Stimulated activated CD4-positive, alpha-beta T cell treated with anti-CD3 and anti-CD28 coated beads, Interleukin-1b, Interleukin-23, amount 100 ng/mL, for 1 hour (primary cell): ENCODE measurements at places on chromosomes 1 and 21.

DNA sequence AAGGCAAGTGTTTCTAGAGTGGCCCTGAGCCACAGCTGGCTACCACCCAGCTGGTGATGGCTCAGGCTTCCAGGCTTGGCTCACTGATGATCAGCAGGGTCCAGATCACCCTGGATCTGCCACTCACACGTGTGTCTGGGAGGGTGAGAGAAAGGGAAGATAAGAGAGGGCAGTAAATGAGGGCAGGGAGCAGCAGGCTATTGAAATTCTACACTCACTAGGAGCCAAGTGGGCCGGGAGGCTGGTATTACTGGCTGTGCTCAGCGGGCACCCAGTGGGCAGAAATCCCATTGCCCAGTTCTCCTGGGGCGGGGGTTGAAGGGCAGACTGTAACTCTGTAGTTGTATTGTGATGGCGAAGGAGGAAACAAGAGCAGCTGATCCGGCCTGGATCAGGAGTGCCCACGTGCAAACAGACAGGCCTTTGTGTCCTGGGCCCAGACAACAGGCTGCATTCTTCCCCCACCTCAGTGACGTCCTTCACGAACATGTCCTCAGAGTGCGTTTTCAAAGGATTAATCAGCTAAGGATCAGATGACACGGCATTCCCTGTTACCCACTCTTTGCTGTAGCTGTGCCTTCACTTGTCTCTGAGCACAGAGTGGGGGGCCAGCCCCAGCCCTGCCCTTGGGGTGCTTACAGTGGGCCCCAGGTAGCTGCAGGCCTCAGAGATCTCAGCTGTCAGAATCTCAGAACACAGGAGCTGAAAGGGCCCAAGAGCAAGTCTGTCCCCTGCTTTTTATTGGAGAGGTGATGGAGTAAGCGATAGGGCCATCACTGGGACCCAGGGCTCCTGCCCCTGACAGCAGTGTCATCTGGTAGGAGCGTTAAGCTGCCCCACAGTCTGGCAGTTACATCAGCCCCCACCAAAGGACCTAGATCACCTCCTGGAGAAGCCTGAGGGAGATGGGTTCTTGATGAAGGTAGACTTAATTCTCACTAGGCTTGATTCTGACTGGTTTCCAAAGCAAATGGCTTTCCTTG lies 60.5 kb downstream of the ATP1A1 start:
- no peak for DNase-seq

DNA sequence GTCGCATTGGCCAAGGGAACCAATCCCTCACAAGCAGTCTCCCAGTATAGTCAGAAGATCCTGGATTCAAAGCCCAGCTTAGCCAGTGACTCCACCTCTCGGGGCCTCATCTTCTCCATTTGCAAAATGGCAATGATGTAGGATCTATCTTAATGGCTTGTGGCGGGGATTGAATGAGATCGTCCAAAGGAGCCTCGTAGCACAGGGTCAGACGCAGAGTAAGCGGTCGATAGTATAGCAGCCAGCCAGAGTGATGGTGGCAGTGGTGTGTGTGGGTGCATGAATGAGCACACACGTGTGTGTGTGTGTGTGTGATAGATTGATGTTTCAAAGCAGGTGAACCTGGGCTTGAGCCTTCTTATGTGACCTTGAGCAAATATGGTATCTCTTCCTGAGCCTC lies 79.8 kb upstream of the WNT4 start:
- DNase-seq: no peak

- no peak for DNase-seq
Measured at GRCh38 chr1:235835226-235835625, 31.5 kb downstream of the LYST start.

DNA sequence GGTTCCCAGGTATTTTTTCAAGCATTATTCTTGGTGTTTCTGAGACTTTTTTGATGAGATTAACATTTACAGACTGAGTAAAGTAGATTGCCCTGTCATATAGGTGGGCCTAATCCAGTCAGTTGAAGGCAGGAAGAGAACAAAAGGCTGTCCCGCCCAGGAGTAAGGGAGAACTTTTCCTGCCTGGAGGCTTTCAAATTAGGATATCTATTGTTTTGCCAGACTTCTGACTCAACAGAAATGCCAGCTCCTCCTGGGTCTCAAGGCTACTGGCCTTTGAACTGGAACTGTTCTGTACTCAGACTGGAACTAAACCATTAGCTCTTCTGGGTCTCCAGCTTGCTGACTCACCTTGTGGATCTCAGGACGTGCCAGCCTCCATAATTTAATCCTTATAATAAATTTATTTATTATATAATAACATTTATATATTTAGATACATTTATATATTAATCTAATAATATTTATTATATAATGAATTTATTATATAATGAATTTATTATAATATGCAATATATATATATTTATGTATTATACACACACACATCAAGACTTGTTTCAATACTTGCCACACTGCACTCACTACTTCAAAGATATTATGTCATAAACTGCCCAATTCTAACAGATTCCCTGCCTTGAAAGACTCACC lies 510.8 kb upstream of the B3GALT2 start:
- no peak for DNase-seq

DNA sequence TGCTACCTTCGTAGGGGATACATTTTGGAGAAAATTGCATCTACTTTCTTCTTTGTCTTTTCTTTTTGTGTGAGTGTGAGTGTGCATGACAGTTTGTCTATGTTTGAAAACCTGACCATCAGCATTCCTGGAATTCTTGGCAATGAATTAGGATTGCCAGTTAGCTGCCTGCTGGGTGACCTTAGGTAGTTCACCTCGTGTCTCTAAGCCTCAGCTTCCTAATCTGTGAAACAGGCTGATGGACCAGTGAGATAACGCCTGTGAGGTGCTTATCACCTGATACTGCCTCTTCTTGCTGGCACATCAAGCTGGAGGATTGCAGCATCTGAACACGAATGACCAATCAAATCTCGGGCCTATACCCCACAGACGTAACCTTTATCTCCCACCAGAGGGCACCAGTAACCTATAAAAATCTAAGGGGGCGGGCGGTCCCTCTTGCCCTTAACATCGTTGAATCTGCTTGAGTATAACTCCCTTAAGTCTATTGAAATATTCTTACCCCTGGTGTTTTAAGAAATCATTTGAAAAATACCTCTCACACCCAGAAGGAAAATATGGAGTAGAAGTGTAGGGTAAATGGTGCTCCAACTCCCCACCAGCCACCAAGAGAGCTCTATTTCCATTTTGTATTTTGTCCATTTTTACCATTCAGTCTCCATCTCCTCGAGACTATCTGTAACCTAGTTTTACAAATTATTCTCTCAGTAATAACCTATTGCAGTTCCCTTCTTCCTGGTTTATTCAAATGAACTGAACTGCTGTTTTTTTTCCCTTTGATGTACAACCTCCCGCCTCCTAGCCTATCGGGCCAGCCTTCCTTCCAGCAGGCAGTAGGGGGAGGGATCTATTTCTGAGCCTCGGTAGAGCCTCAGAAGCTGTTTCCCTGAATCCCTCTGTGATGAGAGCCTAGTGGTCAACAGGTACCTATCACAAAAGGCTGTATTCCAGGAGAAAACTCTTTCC lies 49.7 kb downstream of the MDM4 start:
- DNase-seq: peak; percentile 9

DNA sequence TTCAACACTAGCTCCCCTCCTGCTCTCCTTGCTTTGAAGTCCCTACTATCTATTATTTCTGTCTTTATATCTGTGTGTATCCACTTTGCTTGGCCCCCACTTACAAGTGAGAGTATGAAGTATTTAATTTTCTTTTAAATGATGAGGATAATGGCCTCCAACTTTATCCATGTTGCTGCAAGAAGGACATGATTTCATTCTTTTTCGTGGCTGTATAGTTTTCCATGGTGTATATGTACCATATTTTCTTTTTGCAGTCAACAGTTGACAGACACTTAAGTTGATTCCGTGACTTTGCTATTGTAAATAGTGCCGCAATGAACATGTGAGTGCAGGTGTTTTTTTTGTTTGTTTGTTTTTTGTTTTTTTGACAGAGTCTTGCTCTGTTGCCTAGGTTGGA lies 365.6 kb downstream of the ZP4 start:
- DNase-seq: no peak

DNA sequence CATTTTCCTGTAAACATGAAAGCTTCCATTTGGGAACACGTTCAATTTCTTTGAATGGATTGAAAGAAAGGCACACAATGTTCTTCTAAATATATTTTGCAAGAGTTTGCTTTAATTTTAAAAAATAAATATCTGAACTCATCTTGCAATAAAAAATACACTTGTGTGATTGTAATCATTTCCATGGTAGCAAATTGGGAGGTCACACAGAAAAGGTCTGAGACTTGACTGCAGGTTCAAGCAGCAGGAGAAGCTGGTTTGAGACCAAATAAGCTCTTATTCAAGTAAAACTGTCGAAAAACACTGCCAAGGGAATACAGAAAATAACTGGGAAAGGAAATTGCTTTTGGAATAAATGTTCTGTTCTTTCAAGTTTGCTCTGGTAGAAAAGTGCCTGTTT lies 498.9 kb downstream of the ADGRL2 start:
- no peak for DNase-seq

DNA sequence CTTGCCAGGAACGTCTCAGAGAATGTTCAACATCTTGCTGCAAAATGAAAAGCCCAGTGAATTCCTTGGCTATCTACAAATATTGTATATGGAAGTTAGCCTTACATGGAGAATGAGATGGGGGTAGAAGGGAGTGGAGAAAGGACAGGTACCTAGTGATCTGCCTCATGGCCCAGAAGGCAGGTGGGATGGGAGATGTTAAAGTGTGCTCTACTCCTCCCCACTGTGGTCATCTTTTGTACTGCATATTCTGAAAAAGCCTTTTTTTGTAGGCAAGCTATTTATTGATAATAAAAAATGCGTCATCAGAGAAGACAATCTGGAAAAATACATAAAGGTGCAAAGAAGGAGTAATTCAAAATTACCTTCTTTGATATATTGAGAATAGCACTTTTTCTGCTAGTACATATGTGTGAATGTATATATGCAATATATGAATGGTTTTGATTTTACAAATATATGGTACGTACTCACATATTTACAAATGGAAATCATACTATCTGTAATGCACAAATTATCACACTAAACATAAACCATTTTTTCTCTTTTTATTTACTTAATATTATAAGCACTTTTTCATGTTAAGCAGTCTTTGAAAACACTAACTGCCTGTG lies 19.1 kb upstream of the SLC5A9 start:
- no peak for DNase-seq

DNA sequence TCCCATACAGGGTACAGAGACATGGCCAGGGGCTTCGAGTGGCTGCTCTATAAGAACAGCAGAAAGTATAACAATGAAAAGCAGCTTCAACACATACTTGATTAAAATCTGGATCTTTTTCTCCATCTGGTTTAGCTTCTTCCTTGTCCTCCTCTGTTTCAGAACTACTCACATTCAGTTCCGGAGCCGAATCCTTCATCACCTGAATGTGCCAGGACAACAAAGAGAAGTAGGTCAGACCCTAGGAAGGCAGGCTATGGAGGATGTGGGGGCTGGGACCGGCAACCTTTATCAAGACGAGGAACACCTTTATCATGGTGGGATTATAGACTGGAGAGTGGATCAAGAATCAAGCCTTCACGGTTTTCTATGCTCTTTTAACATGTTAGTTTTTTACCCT lies 32.2 kb upstream of the RAP1GAP start:
- no peak for DNase-seq

GRCh38 chr1:202249846-202250245 lies 56.2 kb downstream of the LGR6 start:
- no peak for DNase-seq

DNA sequence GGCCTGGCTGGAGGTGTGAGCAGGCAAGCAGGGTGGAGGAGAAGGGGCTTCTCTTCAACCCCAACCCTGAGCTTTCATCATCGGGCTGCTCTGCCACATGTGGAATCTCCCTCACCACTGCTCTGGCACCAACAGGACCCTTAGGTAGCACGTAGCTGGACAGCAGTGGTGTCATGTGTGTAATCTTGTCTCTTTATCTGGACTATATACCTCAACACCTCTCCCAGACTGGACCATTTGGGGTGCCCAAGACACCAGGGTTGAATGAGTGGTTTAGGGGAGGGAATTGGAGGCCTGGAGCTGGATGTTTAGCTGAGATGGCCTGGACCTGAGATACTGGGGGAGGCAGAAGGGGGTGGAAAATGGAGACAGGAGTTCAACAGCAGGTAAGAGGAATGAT lies 63.0 kb downstream of the UBE2T start:
- no peak for DNase-seq

DNA sequence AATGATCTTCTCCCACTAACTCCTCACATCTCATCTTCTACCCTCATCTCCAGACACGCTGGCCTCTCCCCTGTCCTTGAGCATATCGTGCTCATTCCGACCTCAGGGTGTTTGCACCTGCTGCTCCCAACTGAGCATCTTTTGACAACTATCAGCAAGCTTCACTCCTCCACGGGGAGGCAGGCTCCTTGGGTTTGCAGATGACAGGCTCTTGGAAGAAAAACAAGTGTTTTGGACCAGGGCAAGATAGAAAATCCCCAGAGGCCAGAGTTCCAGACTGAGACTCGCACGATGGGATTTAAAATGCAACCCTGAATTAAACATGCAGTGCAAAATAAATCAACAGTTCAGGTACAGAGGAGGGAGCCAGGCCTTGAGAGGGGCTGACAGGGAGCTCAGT lies 246.7 kb downstream of the PTPRU start:
- DNase-seq: no peak
